ENCODE measurements at places on chromosomes 11 and 22.
A peak's percentile ranks its signal among the peaks of the same experiment; 100 is the strongest.

- no peak for DNase-seq
Measured at GRCh38 chr22:28043266-28043665, 124.2 kb upstream of the PITPNB start.

DNA sequence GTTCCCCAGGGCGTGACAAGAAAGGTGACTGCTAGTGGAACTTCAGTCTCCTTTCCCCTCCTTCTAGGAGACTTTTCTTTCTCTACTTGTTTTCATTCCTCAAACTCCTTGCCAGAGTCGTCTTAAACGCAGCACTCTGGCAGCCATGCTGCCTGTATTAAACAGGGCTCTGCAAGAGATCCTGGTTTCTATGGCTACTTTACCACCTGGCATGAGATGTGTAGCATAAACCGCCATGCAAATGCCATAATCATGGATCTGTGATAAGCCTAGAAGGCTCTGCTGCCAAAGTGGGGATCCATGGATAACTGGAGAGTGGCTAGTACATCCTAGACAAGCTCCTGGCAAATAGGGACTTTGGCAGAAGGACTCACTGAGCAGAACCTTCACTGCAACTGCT lies 321.1 kb downstream of the CADM1 start:
- DNase-seq = no peak

DNA sequence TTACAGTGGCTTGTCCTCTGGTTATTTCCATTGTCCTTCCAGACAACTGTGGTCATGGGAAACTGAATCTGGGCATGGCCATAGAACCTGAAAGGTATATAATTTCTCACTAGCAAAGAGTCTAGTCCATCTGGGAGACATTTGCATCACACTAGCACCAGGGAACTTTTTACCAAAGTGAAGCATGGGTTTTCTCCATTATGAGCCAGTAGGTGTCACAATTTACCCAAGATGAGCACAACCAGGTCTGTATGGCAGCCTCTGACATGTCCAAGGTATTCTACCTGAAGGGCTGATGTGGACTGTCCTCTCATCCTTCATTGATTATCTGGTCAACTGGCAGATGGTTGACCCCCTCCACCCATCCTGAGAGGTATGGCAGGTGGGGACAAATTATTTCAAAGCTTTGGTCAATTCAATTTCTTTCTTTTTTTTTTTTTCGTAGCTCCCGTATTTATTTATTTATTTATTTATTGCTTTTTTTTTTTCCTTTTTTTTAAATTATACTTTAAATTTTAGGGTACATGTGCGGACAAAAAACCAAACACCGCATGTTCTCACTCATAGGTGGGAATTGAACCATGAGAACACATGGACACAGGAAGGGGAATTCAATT lies 425.9 kb downstream of the TMEM135 start:
- peak; percentile 45 for DNase-seq

DNA sequence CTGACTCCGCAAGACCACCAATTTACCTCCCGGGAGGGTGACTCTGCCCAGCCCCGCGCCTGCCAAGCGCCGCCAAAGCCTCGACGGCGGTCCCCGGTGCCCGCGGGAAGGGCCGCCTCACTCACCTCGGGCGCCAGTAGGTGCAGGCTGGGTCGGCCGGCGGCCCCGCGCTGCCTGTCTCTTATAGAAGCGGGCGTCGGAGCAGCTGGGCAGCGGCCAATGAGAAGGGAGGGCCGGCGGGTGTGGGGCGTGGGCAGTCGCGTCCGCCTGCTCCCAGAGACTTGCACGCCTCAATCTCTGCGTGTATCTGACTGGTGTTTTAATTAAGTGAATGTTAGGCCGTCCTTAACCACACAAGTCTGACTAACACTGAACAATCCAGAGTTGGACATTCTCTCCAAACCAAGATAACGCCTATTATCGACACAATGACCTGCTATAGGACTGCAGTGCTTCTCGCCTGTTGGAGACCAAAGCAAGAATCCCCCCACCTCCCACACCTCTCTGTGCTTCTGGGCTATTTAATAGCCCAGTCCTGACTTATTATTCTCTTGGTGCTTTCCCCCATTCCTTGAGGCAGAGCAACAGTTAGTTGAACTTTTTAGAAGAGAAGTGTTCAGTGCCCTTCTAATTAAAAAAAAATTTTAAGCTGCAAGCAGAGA lies at the start of gene TPH1:
Gene TPH1, minus strand, starts transcription at position 154 of the 662 bp plus-strand sequence. CDS start 5,507 bp downstream, outside the sequence.
- no peak for DNase-seq

GRCh38 chr22:41003066-41003465 lies 51.9 kb downstream of the RBX1 start:
- DNase-seq = no peak

GRCh38 chr11:3135481-3136440 lies 29.3 kb downstream of the OSBPL5 start:
- DNase-seq = no peak

DNA sequence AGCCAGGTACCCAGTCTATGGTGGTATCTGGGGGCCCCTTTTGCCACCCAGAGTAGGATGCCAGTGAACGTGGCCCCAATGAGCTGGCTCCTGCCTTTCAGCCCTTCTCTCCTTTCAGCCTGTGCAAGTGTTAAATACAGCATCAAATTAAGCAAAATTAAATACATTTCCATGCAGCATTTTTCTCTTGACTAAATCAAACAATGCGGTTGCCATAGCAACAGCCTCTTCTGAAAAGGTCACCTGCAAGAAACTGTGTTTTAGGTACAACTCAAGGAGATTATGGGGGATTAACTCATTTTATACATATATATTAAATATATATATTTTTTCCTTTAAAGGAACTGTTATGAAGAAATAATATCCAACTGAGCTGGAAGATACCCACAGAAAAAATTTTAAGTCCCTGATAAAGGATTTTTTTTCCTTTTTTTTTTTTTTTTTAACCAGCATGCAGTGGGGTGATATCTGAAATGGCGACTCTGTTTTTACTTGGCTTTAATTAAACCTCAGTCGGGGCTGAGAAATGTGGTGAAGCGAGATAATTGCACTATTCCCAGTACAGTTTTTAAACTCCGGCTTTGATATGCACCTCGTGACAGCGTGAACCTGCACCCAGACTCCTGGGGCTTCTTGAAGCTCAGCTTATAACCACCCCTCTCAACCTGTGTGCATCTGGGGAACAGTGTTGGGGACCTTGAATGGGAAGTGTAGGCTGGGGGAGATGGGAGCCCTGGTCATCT lies 115.3 kb downstream of the PKNOX2 start:
- DNase-seq = no peak
